ENCODE measurements at places on chromosomes 7 and 10. TPM values are rescaled to one million over a fixed set of nuclear protein-coding genes. Genes with fewer than 3 reads are reported as not detected.

ZNF680 gene
- 11.1 TPM for total RNA-seq

- no peaks in the 10 kb centered on the region for H3K36me3 ChIP-seq
- peak; percentile 26 for DNase-seq
- H3K4me3 ChIP-seq = no peak overlapping the region
Observed at GRCh38 chr10:3525832-3526449, 259.1 kb downstream of the KLF6 start.

GRCh38 chr7:86598311-86598710 lies 45.4 kb upstream of the GRM3 start:
- no peaks in the 10 kb centered on the region for H3K36me3 ChIP-seq
- no peak for DNase-seq
- H3K4me1 ChIP-seq = no peaks in the 10 kb centered on the region
- H3K4me3 ChIP-seq = no peak overlapping the region
- no peaks in the 10 kb centered on the region for H3K27me3 ChIP-seq

DNA sequence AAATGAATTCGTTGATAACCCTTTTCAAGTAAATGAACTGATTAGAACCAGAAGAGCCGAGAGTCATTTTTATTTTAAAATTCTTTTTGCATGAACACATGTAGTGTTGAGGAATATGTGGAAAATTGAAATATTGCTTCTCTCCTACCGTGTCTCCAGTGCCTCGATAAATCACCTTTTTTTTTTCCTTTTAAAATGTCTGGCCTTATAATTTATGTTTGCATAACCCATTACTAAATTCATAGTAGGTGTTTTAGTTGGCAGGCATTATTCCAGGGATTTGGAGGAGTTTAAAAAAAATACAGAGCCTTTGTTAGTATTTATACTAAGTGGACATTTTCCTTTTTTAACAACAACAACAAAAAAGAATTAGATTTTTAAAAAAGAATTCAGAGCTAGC lies 115.6 kb downstream of the CUX1 start:
- no peaks in the 10 kb centered on the region for H3K27me3 ChIP-seq
- peaks cover 44% of the 10 kb centered on the region for H3K4me1 ChIP-seq
- H3K27ac ChIP-seq = peak overlapping the region; percentile 90

DNA sequence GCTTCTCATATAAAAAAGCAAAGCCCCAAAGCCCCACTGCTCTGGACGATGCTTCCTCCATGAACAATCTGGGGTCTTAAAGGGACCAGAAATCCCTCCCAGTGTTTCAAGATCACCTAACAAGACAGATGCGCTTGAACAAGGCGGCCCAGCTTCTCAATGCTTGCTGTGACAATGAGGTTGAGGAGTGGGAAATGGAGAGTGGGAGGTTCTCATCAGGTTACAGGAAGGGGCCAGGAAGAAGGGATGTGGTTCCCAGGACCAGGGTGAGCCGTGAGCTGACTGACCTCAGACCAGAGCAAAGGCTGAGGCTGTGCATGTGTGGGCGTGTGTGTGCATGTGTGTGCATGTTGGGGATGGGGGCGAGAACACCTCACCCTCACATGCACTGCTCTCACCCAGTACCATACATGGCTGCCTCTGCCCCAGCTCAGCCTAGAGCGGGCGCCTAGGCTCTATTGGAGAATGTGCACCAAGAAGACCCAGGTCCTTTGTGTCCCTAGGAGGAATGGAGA lies 220.8 kb upstream of the GPR26 start:
- H3K36me3 ChIP-seq = no peaks in the 10 kb centered on the region
- H3K4me3 ChIP-seq = no peak overlapping the region
- no peaks in the 10 kb centered on the region for H3K4me1 ChIP-seq
- H3K27ac ChIP-seq = no peak overlapping the region

GRCh38 chr10:131973160-131973951 lies 8.4 kb downstream of the BNIP3 start:
- no peak overlapping the region for H3K27ac ChIP-seq
- H3K27me3 ChIP-seq = no peaks in the 10 kb centered on the region
- H3K4me1 ChIP-seq = no peaks in the 10 kb centered on the region
- no peaks in the 10 kb centered on the region for H3K36me3 ChIP-seq
- DNase-seq = no peak
- no peak overlapping the region for H3K4me3 ChIP-seq
